ENCODE measurements at places on chromosomes 16 and 17.

DNA sequence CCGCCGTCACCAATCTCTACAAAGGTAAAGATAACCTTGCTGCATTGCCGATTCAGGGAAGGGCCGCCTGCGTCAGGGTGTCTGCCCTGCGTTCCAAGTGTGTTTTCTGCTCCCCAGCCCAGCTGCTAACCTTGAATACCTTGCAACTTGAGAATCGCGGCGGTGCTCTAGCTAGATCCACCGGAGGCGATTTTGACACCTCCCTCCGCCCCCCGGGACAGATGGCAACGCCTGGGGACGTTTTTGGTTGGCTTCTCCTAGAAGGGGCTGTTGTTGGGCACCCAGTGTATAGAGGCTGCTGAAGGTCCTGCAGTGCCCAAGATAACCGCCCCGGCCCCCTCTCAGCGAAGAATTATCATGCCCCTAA, 1.5 kb downstream of the HAPSTR1 start:
- DNase-seq, result peak; percentile 33

DNA sequence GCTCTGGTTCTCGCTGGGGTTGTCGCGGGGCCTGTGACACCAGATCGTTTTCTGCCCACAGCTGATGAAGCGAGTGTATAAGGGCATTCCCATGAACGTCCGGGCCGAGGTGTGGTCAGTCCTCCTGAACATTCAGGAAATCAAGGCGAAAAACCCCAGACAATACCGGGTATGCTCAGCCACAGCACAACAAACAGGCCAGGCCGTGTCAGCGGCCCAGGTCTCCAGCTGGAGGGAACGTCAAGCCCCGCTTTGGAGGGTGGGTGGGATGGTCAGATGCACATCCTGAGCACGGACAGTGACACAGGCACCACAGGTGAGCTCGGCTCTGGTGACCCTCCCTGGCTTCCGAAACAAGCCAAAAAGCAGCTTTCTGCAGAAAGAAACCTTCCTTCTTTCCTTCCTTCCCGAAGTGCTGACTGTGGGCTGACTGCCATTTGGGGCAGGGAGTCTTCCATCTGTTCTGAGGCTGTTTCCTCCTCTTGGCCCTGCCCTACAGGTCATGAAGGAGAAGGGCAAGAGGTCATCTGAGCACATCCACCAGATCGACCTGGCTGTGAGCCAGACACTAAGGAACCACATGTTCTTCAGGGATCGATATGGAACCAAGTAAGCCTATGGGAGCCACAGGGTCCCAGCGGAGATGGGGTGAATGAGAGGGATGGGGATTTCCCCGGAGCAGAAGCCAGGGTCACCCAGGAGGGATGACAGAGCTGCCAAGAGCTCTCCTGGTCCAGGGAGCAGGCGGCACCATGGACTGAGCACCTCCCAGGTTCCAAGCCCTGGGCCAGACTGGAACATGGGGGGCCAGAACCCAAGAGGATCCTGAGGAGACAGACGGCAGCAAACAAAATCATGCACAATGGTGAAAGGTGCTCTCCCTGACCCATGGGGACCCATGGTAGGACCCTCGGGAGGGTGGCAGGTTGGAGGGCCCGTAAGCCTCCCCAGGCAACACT, 79.4 kb downstream of the GOSR1 start:
- no peak for DNase-seq

GRCh38 chr16:70674221-70675014, 11.4 kb downstream of the MTSS2 start:
- no peak for DNase-seq

GRCh38 chr17:78106211-78106610, 22.3 kb downstream of the TMC6 start:
- no peak for DNase-seq

All from activated naive CD4-positive, alpha-beta T cell treated with Interleukin-2 at 50 U/mL for 16 hours (primary cell).